Fibroblast of skin of back (primary cell): ENCODE measurements at places on chromosomes 13 and 19.
A peak's percentile ranks its signal among the peaks of the same experiment; 100 is the strongest.

DNA sequence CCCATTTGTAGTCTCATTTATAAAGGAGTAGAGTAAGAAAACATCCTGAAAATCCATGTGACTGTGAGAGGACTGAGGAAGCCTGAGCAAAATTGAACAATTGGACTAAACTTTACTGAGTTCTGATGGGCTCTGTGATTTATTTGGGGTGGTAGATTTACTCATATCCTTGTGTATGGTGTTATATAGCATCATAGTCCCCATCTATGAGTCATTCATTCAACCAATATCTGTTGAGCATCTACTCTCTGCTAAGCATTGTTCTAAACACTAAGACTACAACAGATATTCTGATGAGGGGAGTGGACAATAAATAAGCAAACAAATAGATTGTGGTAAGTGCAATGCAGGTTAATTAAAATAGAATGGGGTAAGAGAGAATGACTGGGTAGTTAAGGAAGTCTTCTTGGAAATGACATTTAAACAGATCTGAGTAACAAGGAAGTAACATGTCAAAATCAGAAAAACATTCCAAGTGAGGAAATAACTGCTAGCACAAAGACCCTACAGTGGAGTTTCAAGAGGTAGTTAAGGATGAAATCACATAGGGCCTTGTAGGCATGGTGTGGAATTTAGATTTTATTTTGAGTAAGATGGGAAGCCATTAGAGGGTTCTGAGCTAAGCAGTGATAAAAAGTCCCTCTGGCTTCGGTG lies 36.3 kb upstream of the MLNR start:
- DNase-seq: no peak

- peak; percentile 35 for DNase-seq
Observed at GRCh38 chr13:29817604-29818378, 32.6 kb downstream of the UBL3 start.

DNA sequence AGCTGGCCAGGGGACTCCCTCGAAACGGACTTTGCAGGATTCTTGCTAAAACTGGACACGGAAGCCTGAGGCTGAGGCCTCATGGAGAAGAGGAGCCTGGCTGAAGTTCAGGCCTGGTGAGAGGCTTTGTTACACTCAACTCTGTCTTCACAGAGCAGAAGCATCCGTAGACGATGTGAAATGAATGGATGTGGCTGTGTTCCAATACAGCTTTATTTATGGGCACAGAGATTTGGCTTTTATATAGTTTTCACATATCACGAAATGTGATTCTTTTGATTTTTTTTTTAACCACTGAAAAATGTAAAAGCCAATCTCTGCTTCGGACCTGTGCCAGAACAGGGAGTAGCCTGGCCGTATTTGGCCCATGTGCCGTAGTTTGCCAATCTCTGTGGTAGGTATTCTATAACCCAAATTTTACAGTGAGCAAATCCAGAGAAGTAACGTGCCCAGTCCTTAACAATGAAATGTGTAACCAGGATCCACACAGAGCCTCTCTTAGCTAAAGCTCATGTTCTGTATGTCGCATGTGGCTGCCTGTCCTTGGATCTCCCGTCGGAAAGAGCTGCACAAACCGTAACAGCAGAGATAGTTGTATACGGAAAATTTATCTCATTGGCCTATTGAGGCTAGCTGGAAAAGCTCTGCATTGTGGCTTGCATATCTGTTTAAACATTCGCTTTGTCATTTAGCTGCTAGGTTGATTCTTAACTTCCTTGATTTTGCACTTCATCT lies 171.6 kb upstream of the RNF113B start:
- no peak for DNase-seq

DNA sequence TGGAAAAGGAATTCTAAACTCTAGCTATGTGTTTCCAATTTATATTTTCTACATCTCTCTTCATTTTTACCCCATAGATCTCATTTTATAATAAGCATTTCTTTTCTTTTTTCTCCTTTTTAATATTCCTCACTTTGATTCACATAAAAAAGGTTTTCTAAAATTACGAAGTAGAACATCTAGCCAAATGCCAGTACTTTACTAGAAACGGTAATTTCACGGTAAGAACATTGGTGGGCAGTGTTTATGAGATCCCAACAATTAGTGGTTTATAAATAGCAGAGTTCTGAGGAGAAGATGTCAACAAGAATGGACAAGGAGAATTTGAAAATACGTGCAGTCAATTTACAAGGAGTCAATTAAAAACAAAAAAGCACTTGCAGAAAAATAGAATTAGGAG lies 94.8 kb downstream of the PCDH9 start:
- no peak for DNase-seq

DNA sequence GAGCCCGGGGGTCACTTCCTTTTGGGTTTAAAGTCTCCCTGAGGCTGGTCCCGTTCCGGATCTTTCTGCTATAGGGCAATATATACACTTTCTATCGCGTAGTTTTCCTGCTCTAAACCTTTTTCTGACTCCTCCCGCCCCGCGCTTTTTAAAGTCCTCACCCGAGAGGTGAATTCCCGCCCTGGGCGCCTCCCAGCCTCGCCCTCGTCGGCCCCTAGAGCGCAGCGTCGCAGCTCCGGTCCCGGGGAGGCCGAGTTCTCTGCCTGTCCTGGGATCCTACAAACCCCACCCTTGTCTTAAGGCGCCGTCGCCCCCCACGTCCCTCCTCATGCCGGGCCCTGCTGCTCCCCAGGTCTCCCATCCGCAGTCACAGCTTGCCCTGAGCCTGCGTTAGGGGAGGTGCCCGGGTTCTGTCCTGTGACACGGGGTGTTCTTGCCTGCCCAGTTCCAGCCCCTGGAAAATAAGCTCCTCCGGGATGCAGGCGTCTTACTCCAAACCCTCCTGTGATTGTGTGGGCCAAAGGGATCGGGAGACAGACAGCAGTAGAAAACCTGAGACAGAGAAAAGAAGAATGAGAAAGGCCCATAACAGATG lies 491 bp downstream of the ZNF525 start:
- peak; percentile 37 for DNase-seq
